ENCODE measurements at places on chromosomes 5 and 9.

- no peak for DNase-seq
These were observed 378.4 kb upstream of the IRX4 start for GRCh38 chr5:2261004-2261703.

DNA sequence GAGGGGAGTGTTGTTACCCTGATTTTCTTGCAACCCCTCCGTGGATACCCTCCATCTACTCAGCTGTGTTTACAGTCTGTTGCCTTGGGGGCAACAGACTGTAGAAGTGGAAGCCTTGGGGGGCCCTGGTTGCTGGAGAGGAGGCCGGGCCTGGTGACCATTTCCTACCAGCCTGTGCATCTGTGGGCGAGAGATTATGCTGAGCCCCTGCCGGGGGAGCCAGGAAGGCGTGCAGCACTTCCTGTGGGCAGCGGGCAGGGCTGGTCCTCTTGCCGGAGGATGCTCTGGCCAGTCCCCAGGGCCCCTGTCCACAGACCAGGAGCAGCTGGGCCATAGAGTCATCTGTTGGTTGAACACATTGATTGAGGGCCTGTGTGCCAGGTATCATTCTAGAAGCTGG lies 11.1 kb downstream of the ERGIC1 start:
- DNase-seq = no peak

DNA sequence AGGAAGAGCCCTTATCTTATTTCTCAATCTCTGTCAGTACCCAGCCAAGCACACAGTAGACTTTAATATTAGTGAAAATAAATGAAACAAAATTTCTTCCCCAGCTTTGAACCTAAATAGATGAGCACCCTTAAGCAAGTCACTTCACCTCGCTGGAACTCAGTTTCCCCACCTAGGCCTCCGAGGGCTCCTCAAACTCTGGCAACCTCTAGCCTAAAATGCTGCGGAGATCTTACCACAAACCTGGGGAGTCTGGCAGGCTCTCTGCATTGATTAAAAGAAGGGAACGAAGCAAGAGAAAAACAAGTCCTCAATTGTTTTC lies 326 bp downstream of the RIGI start:
- DNase-seq = no peak

DNA sequence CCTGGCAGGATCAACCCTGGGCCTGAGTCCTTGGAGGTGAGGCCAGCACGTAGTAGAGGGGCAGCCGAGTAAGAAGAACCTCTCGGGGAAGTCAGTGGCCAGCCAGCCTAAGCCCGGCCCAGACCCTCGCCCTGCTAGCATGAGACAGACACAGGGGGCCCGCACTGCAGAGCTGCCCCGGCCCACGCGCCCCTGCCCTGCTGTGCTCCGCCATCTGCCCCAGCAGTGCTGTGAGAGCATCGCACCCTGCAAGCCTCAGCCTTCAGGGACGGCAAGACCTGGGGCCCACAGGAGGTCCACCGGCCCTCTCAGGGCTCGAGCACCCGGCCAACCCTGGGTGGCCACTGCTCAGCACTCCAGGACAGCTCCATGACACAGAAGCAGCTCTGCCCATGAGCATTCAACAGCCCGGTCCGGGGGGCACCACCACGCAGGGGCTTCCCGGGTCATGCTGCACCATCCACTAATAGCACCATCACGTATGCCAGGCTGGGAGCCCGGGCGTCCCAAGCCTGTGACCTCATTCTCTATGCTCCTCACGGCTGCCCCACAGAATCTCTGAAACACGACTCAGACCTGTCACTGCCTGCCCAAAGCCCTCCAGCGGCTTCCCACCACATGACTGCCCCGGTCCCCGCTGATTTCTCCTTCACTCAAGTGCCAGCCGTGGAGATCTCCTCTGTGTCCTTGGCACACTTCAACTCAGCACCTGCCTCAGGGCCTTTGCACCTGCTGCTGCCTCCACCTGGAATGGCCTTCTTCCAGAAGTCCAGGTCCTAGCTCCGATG lies 38.1 kb downstream of the ADAMTS2 start:
- DNase-seq = no peak

DNA sequence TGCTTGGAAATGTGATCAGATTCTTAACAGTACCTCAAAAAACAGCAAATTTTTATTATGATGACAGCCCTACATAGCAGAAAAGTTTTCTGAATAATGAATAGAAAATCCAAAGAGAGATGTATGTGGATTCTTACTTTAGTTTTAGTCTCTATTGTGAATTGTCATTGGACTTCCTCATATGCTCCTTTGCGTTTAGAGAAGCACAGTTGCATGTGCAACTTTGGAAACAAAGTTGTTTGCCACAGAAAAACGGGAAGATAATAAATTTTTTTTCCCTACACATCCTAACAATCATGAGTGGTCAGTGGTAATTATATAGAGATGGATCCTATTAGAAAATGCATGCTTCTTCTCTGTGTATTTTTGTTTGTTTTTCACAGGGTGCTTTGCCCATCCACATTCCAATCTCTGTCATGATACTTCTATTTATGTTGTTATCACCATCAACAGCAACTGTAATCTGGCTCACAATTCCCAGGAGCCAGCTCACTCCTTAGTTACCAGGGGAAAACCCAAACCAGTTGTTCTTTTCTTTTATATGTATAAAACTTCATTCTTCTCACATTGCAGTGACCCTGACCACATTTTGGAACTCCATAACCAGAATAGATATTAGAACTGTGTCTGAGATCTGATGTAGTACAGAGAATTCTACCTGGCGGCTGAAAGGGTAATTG lies 118.7 kb downstream of the NDUFS4 start:
- DNase-seq = no peak

DNA sequence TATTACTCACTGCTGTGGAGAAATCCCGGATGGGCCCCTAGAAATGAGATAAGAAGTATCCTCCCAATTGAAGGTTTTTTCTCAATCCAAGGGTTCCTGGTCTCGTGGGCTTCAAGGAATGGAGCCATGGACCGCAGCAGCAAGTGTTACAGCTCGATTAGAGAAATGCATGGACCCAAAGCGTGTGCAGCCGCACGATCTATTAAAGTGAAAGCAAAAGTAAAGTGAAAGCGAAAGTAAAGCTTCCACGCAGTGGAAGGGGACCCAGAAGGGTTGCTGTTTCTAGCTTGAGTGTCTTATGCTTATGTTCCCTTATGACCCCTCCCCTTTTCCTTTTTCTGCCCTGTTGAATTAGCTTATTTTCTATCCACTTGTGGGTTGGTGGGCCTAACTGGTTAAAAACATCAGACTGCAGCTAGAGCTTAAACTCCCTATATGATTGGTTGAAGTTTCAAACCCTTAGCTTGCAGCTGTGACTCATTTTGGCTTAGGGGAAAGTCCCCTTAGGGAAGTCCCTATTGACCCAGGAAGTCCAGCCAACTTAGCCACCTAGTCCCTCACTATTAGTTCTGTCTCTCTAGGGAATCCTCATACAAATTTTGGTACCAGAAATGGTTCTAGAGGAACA lies 1111.8 kb downstream of the TAF11L14 start:
- no peak for DNase-seq

DNA sequence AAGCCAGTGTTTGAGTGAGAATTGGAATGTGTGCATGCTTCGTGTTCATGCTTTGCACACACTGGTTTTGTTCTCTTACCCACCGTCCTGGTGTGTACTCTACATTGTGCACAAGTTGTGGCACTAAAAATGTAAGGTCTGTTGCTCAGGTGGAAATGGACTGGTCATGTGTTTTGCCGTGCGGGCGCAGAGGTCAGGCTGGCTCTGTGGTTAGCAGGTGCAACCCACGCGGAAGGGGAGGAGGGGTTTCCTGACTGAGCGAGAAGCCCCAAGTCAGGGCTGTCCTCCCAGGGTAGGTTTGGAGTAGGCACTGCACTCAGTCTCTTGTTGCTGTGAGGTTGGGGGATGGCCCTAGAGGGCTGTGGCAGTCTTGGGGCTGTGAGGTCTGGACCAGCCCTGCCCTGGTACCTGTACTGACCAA lies 86.6 kb downstream of the EHMT1 start:
- no peak for DNase-seq

GRCh38 chr5:157857816-157858526 lies 974 bp downstream of the CLINT1 start:
- DNase-seq = no peak

GRCh38 chr5:168368854-168369253 lies 77.4 kb downstream of the WWC1 start:
- peak; percentile 49 for DNase-seq

GRCh38 chr5:172163346-172163745 lies 24.7 kb downstream of the STK10 start:
- peak; percentile 23 for DNase-seq

- peak; percentile 76 for DNase-seq
These were observed 1.6 kb upstream of the SPZ1 start for GRCh38 chr5:80318212-80318611.

GRCh38 chr9:134760750-134761420 lies 119.3 kb downstream of the COL5A1 start:
- DNase-seq = no peak

DNA sequence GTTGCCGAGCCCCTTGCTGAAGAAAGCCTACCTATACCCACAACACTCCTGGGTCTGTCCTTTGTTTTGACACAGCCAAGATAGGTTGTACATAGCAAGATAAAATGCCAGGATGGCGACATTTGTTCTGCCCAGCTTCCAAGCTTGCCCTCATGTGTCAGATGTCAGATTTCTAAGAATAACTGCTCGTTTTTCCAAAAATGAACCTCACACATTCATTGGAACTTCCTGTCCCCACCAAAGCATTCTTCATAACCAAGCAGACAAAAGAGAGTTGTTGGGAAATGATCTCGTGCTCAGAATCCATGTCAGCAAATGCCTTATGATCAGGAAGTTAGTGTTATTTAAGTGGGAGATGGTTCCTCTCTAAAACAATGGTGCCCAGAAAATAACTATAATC lies 210.1 kb downstream of the ZNF608 start:
- no peak for DNase-seq

GRCh38 chr9:133370685-133371084 lies 5.2 kb downstream of the SURF4 start:
- no peak for DNase-seq

GRCh38 chr5:143340891-143341685 lies 62.4 kb downstream of the NR3C1 start:
- DNase-seq = no peak

DNA sequence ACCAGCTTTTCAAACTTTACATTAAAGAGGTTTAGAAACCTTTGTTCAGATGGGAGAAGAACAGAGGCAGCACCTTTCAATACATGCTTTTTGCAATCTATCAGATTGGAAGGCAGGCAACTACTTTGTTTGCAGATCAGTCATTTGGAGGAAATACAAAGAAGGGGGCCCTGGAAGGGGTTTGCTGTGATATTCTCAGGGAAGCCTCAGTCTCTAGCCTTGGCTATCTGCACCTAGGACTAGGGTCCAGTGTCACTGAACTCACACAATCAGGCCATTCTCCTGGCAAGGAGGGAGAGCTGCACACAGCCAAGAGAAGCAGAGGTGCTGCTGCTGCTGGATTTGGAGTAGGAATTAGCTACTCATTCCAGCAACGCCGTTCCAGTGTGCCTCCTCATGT lies 79.5 kb downstream of the CRB2 start:
- no peak for DNase-seq

DNA sequence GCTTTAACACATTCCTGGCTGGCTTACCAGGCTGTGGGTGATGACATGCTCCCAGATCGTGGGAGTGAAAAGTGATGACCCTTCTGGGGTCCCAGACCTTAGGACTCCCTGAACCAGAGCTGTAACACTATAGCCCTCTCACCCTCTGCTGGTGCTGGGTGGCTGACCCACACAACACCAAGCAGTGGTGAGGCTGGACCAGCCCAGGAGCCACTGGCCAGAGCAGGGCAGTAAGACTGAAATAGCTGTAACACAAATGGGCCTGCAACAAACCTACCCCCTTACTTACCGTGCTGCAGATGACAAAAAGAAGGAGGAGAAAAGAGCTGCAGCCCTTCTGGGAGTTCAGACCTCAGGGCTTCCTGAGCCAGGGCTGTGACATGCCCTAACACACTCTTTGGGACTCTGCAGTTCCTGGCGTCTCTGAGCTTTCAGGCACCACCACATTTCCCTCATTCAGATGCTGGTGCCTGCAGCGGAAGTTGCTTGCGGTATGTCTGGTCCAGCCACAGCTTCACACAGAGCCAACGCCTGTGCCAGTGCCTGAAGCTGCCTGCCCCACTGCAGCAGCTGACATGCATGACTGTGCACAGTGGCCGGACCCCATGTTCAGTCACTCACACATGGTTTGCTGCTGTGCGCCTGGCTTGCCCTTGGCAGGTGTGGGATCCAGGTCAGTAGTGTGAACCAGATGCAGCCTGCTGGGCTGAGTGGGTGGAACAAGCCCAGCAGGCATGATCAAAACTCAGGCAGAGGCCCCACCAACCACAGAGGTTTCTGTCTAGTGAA lies 1247.4 kb downstream of the EFNA5 start:
- DNase-seq = no peak

DNA sequence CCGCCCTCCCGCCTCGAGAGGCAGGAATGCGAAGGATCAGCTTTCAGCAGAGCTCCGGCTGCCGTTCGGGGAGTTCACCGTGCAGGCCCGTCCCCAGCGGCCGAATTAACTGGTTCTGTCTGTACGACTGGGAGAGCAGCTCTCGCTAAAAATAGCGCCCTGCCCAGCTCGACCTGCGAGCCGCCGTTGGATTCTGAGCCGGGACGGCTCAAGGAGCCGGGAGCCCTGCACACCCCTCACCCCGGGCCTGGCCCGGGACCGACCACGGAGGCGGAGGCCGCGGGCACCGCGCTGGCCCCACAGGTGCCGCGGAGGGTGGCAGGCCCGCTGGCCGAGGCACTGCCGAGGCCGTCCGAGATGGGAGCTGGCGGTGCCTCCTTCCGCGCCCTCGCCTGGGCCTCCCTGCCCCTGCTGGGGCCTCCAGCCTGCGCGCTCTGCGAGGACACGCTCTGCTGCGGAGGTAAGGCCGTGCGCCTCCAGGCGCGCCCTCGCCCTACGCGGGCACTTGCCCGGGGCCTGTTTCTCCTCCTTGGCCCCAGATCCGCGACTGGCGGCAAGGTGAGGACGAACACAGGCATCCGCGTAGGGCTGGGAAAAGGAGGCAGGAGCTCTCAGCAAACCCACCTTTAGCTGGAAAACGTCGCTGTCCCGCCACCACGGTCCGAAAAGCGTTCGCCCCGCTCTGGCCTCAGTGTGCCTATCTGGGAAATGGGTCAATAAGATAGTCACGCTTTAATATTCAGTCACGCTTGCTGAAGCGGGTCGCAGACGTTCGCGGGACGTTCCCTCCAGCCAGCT lies 53.1 kb upstream of the DAB2IP start:
- DNase-seq = peak; percentile 84

DNA sequence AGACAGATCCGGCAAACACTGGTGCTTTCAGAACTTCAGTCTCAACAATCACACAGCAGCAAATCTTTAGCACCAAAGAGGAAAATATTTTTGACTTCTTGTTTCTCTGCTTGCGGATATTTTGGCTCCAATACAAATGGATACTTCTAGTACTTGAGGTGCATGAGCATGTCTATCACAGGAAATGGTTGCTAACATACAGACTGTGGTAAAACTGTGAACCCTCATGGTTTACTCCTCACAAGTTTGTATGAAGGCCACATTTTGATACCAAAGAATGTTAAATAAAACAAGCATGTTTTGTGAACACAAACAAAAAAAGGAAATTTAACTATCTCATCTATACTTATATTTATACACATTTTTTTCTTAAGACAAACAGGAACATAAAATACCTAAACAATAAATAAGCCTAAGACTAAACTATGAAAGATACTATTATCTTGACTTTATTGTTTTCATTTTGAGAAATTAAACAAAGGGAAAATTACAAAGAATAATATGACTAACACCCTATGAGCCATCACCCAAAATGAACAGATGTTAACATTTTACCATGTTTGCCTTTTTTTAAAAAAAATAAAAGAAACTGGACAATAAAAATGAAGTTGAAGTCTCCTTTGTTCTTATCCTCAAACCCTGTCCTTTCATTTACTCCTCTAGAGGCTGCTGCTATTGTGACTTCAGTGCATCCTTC lies 135.0 kb upstream of the LHFPL2 start:
- no peak for DNase-seq

GRCh38 chr5:68405026-68405684 lies 189.6 kb downstream of the PIK3R1 start:
- no peak for DNase-seq

Data from NCI-H524 (cell line).